ENCODE measurements at places on chromosomes 4 and X.
A peak's percentile ranks its signal among the peaks of the same experiment; 100 is the strongest.

DNA sequence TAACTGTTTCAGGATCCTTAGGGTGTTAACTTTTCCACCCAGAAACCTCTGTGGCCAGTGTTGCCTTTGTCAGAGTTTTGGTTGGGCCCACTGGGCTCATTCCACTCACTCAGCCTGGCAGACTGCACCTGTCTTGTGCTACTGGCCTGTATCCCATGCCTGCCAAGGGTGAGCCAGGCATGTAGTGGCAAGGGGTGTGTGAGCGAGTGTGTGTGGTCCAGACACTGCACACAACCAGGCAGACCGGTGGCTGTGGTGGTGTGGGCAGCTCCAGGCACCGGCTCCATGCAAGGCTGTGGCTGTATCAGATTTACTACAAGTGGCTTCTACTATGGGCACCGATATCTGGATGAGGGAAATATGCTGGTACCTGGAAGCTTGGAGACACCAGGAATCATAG, 394.6 kb upstream of the DMD start:
- DNase-seq: no peak

GRCh38 chrX:154084449-154085300, 12.8 kb downstream of the MECP2 start:
- no peak for DNase-seq

GRCh38 chr4:143437937-143438336, 75.6 kb upstream of the SMARCA5 start:
- DNase-seq: no peak

- no peak for DNase-seq
These were observed 2.5 kb downstream of the OCIAD2 start for GRCh38 chr4:48904101-48904500.

DNA sequence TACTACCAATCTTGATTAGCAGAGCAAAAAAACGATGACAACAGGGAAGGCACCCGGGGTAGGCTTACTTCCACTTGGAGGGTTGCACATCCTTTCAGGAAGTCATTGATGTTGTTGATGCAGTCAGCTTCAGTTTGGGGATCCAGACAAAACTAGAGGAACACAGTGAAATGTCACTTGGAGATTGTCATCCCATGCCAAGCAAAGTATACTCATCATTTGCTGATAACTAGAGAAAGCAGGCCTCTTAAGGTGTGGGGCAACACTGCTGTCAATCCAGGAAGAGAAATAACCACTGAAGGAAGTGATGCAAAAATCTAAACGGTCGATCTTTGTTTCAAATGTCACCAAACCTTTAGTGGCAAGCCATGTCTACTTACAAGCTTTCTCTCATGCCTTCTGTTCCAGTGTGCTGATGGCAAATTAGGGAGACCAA, 1.4 kb downstream of the ARHGEF6 start:
- no peak for DNase-seq

DNA sequence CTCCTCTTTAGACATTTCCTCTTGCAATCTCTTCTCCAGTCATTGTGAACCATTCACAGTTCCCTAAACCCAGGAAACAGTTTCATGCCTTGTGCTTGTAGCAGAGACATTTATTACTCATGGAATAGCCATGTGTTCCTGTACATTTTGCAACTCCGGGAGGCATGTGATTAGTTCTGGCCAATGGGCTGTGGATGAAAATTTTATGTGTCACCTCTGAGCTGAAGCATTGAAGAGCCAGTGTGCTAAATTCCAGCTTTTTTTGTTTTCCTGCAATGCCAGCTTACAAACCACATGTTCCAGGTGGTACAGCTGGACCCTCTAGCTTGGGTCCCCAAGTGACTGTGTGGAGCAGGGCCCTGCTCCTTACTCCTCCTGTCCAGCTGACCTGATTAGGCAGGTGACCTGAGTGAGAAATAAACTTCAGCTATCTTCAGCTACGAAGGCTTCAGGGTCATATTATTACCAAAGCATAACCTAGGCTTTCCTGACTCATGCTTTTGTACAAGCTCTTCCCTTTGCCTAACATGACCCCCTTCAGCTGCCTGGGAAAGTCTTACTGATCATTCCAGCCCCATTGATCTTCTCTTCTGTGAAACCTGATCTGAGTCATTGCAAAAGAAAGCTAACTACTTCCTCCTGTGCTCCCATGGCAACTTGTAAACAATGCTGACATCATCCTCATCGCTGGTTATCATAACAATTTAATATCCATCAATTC, 200.4 kb downstream of the PTTG2 start:
- DNase-seq: peak; percentile 17

DNA sequence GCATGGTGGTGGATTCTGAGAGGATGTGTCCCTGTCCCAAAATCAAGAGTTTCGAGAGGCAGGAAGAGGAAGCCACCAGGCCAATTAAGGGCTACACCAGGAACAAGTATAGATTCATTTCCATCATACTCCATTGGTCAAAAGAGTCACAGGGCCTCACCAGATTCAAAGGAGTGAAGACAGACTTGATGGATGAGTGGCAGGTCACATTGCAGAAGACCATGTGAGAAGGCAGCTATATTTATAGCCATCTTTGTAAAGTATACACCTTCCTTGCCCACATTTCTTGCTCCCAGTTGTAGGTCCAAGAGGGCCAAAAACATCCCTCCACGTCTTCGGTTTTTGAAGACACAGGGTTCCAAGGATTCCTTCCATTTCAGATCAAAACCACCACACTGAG, 406.0 kb downstream of the BCOR start:
- DNase-seq: no peak

- DNase-seq: no peak
These were observed 89.9 kb downstream of the SPCS3 start for GRCh38 chr4:176409627-176410026.

- no peak for DNase-seq
These were observed 10.2 kb downstream of the ANKRD17 start for GRCh38 chr4:73248416-73248815.

DNA sequence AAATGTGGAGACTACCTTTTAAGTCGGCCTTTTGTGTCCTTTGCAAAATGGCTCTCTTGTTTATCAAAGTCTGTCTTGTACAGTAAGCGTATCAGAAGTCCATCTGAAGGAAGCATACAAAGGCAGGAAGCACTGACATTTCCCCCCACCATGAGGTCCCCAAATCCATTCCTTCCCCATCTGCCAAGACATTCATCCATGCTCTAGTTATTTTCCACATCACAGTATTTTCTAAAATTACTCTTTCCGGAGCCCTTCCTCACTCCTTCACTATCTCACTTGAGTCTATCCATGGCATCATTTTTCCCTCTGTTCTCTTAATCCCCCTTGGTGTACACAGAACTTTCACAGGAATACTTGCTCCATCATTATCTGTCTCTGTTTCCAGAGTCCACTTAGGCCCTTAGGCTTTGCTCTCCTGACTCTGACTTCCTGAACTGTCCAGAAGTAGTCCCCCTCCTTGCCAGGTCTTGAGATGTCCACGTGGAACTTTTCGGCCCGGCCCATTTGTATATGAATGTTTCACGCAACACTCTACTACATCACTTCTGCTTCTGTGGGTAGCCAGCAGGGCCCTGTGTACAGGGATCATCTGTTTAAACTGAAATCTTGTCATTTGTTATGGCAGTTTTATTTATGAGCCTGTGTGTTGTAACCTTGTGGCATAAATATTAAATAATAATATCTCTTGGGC, 2.1 kb downstream of the SEL1L3 start:
- DNase-seq: no peak

- no peak for DNase-seq
These were observed 81.8 kb downstream of the MID1IP1 start for GRCh38 chrX:38882894-38883626.

GRCh38 chrX:126719208-126719607, 100.3 kb upstream of the PRR32 start:
- DNase-seq: no peak

DNA sequence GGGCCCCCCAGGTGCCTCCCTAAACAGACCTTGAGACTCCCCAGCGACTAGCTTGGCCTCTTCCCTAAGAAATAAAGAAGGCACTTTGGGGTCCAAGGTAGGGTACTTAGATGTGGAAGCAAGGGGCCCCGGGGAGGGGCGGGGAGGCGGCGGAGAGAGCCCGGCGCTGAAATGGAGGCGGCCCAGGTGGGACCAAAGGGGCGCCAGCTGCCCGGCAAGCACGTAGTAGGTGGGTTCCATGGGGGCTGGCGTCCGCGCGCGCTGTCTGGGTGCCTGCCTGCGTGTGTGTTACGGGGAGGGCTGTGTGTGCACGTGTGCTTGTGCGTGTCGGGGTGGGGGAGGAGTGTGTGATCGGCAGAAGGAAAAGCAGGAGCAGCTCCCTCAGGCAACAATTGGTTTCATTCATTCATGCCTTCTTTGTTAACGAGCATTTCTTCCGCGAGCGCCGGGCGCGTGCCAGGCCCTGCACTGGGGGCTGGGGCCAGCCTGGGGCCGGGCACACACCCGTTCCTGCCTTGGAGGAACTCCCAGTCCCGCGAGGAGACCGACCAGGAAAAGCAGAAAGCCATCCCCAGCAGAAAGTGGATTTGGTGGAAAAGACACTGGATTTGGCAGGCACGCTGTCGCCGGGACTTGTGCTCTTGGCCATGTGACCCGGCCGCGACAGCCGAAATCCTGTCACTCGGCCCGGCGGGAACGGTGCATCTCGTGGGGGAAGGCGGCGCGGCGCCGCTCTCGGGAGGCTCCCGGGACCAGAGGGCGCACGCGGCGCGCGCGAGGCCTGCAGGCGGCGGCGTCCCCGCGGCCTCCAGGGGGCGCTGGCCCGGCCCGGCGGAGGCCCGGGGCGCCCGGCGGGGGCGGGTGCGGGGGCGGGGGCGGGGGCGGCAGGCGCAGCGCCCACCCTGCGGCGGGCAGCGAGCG, 3.3 kb upstream of the DUSP9 start:
- DNase-seq: peak; percentile 45

GRCh38 chr4:127732623-127733328, 2.6 kb downstream of the SLC25A31 start:
- DNase-seq: peak; percentile 8

DNA sequence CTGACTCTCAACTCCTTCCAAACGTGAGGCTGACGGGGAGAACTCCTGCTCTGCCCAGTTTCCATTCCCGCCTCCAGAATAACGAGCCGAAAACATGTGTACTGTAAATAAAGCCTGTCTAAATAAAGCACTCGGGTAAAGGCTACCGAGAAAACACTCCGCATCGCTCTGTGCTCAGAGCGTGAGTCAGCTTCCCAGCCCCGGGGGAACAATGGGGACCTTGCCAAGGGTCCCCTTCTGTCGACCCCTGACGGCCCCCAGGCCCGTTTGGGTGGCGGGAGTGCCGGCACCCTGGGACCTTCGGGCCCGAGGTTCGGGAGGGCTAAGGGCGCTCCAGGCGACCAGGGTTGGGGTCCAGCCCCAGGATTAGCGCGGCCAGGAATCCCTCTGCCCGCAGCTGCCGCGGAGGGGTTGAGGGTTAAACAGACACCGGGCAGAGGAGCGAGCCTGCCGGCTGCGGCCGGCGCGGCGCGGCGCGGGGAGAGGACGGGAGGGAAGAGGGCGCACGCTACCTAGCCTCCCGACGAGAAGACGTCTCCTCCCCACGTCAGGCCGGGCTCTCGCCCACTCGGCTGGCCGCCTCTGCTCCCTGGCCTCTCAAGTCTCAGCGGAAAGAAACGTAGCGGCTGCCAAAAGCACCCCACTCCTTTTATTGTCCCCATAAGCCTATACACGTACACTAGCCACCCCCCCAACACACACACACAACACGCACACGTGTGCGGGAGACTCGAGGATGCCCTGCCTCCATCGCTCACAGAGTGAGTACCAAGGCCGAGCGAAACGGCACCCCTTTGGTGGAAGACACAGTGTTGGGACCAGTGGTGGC, 85.5 kb downstream of the BCOR start:
- no peak for DNase-seq

GRCh38 chr4:32106767-32107166, 1386.6 kb downstream of the PCDH7 start:
- no peak for DNase-seq

- DNase-seq: no peak
These were observed 5.1 kb downstream of the ELF4 start for GRCh38 chrX:130105244-130105643.

GRCh38 chr4:75612306-75612705, 18.0 kb downstream of the CDKL2 start:
- DNase-seq: no peak

GRCh38 chr4:185086053-185086452, 57.0 kb upstream of the SLC25A4 start:
- DNase-seq: no peak

GRCh38 chr4:107645604-107646003, 74.4 kb downstream of the PAPSS1 start:
- DNase-seq: no peak

DNA sequence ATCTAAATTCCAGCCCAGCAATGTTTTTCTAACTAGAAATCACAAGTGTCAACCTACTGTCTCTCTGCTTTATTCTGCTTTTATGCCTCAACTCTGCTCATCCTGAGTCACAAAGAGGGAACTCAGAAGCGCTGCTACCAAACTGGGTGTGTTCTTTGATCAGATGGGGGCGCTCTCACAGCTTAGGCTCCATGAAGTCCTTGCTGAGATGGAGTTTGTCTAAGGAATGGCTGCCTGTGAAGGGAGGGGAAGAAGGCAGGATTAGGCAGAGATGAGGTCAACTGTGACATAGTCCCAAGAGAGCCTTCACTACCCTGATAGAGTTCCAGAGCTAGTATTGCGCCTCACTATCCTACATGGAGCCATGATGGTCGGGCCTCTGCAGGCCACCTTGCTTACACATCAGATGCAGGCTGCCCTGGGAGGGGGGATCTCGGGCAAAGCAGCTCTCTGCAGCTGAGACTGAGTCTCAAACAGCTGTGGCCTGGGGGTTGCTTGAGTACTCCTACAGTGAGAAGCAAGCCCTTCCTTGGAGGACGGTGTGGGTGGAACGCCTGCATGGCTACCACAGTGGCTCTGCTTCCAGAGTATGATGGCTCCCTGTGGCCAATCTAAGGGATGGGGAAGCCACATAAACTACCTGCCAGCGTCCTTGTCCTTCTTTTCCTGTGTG, 219.9 kb downstream of the CCNG2 start:
- no peak for DNase-seq

GRCh38 chr4:3346146-3346545, 53.3 kb downstream of the RGS12 start:
- DNase-seq: peak; percentile 77

Measured in germinal center (tissue), 1 donor.